Fibroblast of mammary gland (primary cell): ENCODE measurements at places on chromosomes 11 and 22.

DNA sequence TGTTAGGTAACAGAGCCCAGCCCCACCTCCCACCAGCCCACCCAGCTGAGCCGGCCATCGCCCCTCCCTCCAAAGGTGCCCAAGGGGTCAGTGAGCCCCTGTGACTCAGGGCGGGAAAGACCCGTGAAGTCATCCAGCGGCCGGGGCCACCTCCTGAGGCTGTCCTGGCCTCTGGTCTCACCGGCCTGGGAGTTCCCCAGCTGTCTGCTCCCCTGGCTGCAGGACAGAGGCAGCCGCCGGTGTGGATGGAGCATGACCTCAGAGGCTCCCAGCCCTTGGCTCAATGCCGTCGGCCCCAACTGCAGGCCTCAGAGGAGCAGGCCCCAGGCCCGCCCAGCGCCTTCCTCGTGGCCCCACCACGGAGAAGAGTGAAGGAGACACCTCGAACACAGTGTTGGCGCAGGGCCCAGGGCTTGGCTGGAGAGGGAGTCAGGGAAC, 28.7 kb downstream of the RPL3 start:
- DNase-seq, result peak; percentile 59

DNA sequence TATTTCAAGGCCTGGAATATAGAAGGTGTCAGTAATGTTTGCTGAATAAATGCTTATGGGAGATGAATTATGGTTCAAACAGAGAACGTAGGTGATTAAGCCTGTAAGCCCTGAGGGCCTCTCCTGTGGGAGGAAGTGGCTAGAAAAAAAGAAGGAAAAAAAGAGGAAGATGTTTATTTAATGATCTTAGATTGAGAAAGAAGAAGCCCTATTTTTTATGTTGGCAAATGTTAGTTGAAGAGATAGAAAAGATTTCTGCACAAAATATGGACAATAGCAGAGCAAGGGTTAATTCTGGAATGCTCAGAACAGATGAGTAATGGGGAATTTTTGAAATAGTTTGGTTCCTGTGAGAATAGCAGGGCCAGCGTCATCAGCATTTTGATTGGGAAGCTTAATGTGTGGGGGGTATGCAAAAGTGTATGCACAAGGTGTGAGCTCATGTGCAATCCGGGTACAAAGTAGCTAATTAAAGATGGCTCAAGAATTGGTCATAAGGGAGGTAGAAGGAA, 95.7 kb downstream of the TEAD1 start:
- DNase-seq, result peak; percentile 85

GRCh38 chr11:123404676-123405075, 25.4 kb upstream of the GRAMD1B start:
- no peak for DNase-seq

GRCh38 chr22:30874431-30875370, 93.9 kb downstream of the MORC2 start:
- no peak for DNase-seq

GRCh38 chr11:72217841-72218240, 1.2 kb downstream of the FOLR2 start:
- no peak for DNase-seq

- no peak for DNase-seq
Measured at GRCh38 chr11:118048472-118049370, 28.2 kb upstream of the TMPRSS4 start.

DNA sequence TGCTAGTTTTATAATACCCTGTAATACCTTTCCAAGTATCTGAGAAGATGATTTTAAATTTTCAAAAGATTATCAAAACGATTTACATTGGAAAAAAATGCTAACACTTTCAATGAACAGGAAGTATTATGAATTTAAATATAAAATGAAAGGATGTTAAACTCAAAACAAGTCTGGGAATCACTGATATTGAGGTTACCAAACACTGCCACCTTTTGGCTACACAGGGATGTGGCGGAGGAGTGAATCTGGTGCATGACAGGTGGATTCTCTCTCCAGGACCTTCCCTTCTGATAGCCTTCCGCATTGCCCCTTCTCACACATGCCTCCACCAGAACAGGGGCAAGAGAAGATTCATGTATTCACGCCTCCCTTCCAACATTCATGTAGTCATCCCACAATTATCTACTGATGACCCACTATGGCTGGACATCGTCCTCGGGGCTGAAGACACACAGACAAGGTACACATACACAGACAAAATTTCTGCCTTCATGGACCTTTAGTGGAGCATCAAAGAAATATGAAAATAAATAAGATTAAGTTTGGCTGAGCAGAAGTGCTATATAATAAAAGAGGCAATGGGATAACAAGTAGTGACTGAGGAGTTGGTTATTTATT, 34.7 kb downstream of the ATG16L2 start:
- DNase-seq, result peak; percentile 57

DNA sequence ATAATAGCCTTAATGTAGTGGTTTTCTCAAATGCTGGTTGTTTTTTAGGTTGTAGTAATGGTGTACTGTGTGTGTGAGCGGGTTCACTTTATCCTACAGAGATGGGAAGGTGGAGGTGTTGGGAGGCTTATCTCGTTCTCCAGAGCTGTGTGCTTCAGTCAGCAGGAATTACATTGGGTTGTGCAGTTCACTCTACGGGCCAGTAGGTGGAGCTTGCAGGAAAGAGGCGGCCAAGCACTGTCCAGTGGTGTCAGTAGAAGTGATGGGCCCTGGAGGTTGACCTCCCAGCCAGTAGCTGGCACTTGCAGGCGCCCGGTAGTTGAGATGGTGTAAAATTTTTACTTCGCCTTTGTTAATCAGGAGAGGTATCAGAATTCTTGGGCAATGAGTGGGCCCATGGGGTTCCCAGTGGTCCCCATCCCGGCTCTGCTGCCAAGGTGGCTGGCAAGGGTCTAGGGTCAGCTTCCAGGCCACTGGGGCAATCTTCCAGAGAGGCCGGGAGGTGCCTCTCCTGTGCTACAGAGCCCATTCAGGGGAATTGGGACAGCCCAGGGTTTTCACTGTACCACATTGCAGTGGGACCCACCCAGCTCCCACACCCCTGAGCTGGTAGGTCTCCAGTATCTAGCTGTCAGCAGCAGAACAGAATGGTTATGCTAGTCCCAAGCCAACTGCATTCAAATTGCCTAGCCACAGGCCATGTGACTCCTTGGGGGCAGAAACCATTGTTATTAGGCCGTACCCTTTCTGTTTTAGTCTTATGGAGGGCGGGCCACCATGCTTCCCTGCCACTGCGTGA, 43.9 kb downstream of the BIRC2 start:
- DNase-seq, result peak; percentile 66

- DNase-seq, result no peak
Measured at GRCh38 chr22:42792909-42793847, 63.9 kb downstream of the ARFGAP3 start.

DNA sequence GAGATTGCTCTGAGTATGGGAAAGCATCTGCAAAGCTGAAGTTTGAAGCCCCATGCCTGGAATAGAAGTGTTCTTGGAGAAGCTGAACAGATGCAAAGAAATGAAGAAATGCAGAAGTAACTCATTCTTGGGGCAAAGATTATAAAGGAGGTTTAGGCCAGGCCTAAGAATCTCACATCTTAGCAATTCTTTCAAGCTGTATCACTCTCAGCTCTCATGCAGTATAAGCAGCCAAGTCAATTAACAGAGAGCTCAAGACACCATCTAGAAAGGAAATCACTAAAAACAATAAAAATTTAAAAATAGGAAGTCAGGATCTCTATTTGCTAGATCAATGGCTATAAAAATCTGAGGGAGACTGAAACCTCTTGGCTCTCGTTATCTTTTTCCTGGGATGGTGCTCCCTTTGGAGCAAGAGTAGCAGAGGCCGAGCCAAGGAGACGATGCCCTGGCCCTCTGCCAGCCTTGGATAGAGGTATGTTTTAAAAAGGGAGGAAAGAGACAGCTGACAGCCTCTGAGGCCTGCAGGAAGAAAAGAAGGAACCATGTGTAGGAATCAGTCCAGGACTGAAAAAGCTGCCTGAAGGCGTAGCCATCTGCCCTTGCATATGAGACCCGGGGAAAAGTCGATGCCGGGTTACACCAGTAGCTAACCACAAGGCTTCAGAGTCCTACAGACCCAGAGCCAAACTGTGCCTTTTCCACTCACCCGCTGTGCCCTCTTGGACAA, 229.8 kb downstream of the BLID start:
- peak; percentile 16 for DNase-seq

DNA sequence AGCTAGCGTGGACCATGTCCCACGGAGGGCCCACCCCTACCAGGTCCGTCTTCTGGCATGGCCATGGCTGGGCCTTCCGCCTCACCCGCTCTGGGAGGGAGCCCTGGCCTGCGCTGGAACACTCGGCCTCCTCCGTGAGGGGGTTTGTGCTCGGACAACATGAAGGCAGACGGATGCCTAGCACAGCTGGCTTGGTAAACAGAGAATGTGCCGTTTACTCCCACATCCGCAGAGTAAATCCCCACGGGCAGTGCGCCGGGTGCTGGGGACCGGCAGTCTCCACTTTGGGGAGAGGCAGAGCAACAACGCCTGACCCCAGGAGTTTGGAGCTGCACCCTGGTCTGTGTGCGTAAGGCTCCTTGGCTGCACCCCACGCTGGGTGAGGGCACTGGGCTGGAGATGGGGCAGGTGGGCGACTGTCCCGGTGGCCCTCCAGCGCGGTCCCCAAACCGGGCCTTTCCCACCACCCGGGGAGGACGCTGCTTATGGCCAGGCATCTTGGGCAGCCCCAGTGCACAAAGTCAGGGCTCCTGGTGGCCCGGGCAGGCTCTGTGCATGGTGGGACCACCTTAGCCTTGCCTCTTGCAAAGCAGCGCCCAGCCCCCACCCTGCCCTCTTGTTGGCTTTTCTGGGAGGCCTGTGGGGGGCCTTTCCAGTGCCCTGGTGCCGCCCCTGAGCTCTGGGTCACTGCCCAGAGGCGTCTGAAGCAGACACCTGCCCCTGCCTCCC, 30.7 kb upstream of the MUC5AC start:
- DNase-seq, result no peak

GRCh38 chr11:135004495-135004894, 592.5 kb upstream of the B3GAT1 start:
- no peak for DNase-seq
